OCI-LY7 (cell line): ENCODE measurements at places on chromosomes 7 and 10.

DNA sequence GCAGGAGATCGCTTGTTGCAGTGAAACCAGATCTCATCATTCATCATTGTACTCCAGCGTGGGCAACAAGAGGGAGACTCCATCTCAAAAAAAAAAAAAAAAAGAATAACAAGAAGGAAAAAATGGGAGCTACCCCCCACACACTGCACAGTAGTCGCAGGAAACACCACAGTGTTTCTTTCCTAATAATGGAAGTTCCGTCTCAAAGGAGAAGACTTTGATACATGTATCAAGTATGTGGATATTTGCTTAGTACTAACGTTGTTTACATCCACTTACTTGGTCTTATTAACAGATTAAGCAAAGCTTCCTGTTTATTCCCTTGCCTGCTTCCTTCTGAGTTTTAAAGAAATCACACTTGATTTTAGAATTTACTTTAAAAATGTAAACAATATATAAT lies 22.2 kb downstream of the YAE1 start:
- no peak for DNase-seq

DNA sequence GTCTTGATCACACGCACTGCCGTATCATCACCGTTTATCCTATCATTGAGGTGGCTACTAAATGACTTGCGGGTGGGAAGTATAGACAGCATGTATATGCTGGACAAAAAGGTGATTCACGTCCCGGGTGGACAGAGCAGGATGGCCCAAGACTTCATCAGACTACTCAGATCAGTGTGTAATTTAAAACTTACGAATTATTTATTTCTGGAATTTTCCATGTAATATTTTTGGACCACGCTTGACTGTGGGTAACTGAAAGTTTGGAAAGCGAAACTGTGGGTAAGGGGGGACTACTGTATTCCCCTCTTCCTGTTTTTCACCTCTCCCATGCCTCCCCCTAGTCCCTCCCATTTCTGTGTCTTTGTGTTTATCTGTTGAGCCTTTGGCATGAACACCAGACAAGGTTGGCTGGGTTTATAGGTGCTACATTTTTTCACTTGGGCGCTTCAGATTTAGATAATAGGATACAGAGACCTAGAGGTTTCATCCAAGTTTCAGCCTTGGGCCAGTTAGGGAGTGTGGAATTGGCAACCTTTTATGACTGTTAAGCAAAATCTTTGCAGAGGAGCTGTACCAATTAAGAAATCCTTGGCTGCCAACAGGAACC lies 55.8 kb downstream of the RBM20 start:
- DNase-seq, result no peak

DNA sequence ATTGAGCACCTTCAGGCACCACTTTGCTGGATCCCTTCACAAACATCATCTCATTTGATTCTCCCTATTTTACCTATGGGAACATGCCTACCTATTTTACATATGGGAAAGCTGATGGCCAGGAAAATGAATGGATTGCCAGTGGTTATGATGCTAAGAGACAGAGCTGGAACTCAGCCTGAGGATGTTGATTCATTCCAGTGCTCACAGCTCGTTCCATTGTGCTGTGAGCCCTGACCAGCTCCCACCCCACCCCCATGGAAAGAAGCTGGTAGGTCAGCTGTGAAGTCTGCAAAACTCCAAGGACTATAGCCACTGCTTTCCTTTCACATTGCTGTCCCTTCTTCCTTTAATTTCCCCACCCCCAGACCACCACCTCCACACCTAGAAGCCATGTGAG lies 9.6 kb downstream of the UBTD1 start:
- DNase-seq, result no peak

DNA sequence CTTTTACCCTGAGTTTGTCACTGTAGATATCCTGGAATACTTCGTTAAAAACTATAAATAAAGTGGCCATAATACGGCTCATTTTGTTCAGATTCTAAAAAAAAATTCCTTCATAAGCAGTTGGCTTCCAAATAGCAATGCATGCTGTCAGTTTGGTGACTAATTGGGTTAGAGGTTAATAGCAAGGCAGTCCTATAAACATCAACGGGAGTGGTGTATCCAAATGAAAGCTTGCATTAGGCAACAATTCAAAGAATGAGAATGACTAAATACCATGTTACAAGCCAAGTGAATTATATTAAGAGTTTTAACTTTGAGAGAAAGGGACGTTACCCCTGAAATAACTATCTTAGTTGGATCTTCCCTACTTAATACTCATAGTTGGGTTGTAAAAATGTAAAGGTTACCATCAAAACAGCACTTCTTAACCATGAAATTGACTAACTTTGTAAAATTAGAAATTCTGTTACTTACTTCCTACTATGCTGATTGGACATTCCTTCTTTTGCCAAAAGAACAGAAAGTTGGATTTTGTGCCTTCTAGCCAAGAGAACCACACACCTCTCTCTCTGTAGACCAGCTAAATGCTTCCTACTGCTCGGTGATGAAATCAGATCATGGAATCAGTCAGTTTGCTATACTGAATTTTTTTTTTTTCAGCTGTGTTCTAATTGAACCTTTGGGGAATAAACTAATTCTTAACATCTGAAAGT lies 98.0 kb downstream of the KAT6B start:
- no peak for DNase-seq

DNA sequence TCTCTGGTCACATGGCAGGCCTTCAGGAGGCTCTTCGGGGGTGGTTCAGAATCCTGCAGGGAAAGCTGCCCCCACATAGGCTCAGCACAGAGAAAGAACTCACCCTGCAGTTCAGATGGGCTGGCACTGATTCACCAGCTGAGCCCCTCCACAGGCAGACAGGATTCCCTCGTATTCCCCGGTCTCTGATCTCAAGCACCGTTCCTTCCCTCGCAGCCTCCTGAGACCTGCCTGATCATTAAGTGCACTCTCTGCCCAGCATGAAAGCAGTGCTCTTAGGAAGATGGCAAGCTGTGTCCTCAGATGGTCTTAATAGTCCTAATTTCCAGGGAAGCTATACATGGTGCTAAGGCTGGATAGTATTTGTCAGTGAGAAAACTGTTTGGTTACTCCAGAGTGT lies 78.2 kb upstream of the NPS start:
- DNase-seq, result no peak

- DNase-seq, result no peak
Measured at GRCh38 chr7:88355011-88355410, 48.3 kb upstream of the STEAP4 start.

DNA sequence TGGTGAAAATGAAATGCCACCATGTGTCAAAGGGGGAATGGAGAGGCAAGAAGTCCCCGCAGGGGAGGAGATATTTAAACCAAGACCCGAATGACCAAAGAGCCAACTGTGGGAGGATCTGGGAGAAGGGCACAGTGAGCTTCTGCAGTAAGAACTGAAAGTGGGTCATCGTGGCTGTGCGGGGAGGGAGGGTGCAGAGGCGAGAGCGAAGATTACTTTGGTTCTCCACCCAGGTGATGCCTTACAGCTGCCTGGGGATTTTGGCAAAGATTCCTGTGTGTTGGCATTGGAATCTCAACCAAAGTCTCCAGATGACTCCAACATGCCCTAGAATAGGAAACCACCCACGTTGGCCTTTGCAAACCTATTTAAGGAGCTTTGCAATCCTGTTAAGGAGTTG lies 44.2 kb upstream of the ADAM12 start:
- no peak for DNase-seq

DNA sequence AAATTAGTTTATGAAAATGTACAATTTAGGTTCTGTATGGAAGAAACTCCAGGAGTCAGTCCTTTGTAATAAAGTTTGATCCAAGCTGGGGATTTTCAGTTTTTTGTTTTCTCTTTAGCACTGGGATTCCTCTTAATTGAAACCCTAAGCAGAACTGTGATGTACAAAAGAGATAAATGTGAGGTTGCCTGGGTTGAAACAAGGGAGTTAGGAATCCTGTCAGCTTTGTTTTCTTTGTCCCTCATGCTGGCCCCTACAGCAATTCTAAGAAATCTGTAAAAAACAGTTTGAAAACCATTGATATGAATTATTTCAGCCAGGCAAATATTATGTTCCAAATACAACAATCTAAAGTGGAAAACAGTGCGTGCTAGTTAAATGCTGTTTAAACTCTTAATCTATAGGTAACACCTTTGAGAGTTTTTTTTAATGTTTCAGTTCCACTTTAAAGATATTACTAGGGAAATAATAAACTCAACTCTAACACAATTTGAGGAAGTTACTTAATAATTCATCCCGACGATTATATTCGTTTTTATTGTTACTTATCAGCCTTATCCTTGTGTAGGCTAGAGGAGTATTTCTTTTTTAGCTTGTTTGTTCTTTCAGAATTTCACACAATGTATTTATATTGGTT lies 65.3 kb downstream of the SGCE start:
- no peak for DNase-seq

- no peak for DNase-seq
Measured at GRCh38 chr7:38323156-38323555, 49.7 kb upstream of the TARP start.

DNA sequence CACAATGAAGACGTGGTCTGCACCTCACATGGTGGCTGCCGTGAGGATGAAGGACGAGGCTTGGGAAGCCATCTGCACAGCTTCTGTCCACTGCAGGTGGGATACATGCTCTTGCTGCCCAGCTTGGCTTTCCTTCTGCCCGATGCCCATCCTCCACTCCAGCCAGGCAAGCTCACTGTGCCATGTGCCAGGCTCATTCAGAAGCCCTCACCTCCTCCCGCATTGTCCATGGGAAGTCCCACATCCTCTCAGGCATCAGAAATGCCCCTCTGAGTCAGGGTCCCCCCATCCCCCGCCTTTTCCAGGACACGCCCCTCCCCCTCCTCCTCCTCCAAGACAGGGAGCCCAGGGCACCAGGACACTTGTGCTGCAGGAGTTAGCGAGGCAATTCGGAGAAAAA lies 4.6 kb upstream of the NOM1 start:
- no peak for DNase-seq

DNA sequence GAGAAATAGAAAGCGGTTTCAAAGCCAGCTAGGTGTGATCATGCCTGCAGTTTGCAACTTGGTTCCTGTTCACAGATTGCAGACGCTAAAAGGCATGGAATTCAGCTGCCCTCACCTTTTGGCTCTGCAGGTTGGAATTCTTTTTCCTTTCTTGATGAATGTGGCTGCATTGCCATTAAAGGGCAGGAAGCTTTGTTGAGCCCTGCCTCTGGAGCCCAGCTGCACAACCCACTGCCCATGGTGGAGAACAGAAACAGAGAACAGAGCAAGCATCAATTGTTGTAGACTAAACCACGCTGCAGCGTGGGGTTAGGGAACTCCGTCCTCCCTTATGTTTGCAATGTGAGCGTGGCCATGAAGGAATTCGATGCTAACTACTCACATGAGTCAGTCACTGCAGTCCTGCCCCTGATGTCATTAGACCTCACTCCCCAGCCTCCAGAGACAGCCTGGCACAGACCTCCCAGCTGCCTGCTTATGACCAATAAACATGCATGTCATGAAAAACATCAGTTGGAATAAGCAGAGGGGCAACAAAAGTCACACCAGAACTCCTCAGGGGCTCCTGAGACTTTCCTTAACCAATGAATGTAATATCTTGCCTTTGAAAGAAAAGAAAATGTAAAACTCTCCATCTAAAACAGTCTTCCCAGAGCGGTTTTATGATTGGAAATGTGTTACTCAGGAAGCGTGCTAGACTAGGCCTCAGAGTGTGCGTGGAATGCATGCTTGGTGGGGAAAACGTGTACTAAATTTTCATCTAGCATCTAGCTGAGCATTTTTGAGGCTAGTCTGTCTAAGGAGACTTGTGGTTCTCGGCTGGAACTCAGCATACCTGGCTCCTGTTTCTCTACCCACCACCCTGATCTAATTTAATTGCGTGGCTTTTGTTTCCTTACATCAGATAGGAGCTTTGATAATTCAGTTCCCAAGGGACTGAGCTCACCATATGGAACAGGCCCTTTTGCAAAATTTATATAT lies 232.2 kb downstream of the KIAA1217 start:
- no peak for DNase-seq

- no peak for DNase-seq
Measured at GRCh38 chr7:74586258-74587175, 71.0 kb upstream of the GTF2I start.

DNA sequence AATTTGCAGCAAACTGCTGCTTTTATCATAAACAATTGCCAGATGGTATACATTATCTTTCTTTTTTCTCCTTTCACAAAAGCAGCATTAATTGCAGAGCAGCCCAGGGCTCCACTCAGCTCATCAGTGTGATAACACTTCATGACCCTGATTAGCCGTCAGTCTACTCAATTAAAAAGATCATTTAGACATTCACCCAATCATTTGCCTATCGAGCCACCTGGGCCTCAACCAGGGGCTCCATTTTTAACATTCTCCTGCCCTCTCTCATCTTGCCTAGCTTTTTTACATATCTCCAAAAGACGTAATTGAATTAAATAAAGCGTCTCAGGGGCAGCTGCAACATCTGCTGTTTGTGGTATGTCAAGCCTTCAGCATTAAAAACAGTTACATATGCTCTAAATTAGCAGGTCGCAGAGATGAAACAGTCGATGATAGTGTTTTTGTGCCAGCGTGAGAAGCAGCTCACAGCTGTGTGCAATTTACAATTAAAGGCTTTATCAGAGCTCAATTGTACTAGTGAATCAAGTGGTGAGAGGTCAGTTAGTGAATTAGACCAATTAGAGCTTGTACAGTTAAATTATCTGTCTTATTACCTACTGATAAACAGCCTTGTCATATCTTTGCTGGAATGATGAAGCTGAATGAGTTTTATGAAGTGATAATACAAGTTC lies 522.5 kb downstream of the ETV1 start:
- DNase-seq, result no peak

DNA sequence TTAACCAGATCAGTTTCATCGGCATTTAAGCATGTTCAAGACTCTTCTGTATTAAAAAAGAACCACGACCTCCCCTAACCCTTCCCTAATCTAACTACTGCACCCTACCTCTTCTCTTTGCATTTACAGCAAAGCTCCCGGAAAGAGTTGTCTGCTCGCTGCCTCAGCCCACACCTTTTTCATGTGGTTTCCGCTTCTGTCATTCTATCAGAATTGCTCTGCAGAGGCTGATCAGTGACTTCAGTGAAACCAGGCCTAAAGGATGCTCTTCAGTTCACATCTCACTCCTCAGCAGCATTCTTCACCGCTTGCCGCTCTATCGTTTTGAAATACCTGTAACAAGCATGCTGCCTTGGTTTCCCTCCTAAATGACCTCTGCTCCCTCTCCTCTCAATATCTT lies 160.9 kb downstream of the SDK1 start:
- no peak for DNase-seq

DNA sequence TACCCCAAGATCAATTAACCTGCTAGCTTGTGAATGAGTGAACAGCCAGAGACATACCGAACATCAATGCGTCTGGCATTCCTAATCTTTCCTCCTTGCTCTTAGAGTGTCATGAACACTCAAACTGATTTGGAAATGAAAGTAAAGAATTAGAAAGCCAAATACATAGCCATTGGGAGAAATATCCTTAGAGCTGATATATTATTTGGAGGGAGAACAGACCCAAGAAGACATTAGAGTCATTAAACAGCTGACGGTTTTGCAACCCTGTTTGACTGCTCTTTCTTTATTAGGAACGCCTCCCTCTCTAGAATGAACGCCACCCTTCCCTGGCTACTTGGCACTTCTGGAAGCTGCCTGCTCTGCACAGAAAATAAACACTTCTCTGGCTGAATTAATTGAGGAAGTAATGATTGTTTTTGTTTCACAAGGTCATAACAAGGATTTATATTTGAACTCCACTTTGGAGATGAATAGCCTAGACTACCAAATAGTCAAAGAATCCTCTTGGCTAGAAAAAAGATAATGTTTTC lies 42.8 kb downstream of the CTTNBP2 start:
- DNase-seq, result no peak

GRCh38 chr10:88379575-88379974 lies 203.5 kb downstream of the RNLS start:
- DNase-seq, result no peak
